ENCODE measurements at places on chromosomes 7 and 10. TPM values are rescaled to one million over a fixed set of nuclear protein-coding genes. Genes with fewer than 3 reads are reported as not detected.

GNAT3 gene
- not detected for total RNA-seq

PTPRN2 gene
- 3.2 TPM for total RNA-seq

AKR1C3 gene
- 0.68 TPM for total RNA-seq

ITGA8 gene
- total RNA-seq = not detected

PITRM1 gene
- total RNA-seq = 71.3 TPM

MNX1 gene
- total RNA-seq = not detected

HSPA12A gene
- not detected for total RNA-seq

MCU gene
- 13.6 TPM for total RNA-seq

NACAD gene
- 0.09 TPM for total RNA-seq

- peak overlapping the region; percentile 100 for H3K27ac ChIP-seq
- peaks cover 82% of the 10 kb centered on the region for H3K4me1 ChIP-seq
- H3K4me3 ChIP-seq = peak overlapping the region; percentile 68
- peaks cover 1% of the 10 kb centered on the region for H3K36me3 ChIP-seq
- peak; percentile 95 for DNase-seq
- no peaks in the 10 kb centered on the region for H3K27me3 ChIP-seq
These were observed 113.9 kb downstream of the ABLIM1 start for GRCh38 chr10:114544045-114544659.

DNA sequence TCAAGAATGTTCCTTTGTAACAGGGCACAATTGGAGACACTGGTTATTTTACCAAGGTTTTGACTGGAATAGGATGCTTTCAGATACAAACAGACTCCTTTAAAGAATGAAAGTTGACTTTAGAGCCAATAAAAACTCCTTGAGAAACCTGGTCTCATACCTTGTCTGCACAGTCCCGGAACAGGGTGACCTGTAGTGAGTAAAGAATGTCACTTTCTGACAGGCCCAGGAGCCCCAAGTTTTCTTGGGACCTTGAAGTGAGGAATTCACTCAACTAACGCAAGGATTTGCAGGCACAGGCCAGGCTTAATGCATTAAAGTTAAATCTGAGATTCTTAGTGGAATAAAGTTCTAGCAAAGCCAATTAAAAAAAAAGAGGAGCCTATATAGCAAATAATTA is 11.5 kb upstream of the GARS1 start:
- no peak overlapping the region for H3K4me3 ChIP-seq
- peaks cover 4% of the 10 kb centered on the region for H3K4me1 ChIP-seq
- H3K27ac ChIP-seq = no peak overlapping the region
- H3K36me3 ChIP-seq = peaks cover 72% of the 10 kb centered on the region

DNA sequence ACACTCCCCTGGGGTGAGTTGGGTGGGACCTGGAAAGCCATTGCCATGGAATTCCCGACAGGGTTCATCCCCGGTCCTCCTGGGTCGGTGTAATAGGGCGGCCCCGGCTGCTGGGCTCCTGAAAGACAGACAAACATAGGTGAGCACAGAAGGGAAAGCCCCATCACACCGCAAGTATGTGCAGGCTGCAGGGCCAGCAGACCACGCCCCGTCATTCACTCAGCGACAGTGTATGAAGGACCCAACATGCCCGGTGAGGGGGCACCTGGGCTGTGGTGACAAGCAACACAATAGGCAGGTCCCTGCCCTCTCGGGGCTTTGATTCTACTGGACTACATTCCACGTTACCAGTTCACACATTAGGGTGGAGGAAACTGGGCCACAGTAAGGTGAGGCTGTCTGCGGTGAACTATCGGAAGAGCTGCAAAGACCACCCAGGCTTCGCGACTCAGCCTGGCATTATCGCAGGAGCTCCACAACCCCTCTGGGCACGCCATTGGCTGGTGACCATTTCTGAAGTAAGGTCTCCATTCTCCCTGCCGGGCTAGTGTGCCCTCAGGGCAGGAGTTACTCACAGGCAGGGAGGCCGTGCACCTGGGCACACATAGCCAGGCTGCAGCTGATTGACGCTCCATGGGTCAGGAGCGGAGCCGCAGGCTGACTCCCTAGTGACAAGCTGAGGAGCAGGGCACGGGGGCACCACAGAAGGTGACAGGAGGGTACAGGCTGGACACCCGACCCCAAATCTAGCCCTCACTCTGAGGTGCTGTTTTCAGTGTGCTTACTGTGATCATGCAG is 99.2 kb downstream of the VOPP1 start:
- no peak for DNase-seq
- no peak overlapping the region for H3K27ac ChIP-seq
- H3K36me3 ChIP-seq = peaks cover 14% of the 10 kb centered on the region
- peaks cover 45% of the 10 kb centered on the region for H3K4me1 ChIP-seq
- no peaks in the 10 kb centered on the region for H3K27me3 ChIP-seq

DNA sequence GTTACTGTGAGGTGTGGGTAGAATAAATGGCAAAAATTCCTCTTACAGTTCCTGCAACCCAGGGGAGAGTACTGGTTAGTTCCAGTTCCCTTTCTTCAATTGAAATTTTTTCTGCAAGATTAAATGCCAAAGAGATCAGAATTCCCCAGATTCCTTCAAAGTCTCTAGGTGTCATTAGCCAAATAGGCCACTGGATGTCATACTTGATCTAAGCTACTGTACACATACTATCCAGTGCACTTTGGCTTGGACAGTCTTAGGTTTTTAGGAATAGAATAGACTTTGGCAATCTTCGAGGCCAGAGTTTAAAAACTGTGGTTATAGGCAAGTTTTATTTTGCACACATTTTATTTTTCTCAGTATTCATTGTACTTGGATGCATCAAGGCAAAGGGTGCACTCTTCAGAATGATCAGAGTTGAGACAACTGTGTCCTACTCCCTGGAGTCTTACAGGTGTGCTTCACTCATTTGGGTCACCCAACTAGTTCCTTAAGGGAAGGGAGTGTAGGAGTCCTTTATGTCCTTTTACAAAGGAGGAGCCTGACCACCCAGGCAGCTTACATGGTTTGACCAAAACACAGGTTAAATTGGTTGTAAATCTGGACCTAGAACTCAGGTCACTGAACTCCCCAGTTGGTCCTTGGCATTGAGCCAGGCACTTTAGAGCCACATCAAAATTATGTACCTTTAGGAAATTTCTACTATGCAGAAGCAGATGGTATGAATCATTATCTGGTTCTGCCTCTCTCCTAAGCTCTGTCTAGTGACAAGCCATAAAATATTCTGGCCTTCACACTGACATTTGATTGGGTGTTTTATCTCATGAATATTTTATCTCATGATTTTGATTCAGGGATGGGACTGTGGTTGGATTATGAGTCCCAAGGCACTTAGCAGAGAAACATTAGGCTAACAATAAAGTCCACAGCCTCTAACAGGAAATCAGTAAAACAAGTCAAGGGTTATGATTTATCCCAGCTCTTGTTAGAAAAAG is 49.5 kb downstream of the ASAH2B start:
- H3K27ac ChIP-seq = no peak overlapping the region
- DNase-seq = no peak
- H3K4me1 ChIP-seq = no peaks in the 10 kb centered on the region
- H3K4me3 ChIP-seq = no peak overlapping the region
- H3K27me3 ChIP-seq = no peaks in the 10 kb centered on the region
- no peaks in the 10 kb centered on the region for H3K36me3 ChIP-seq

GRCh38 chr10:60176925-60177324 is 212.8 kb downstream of the ANK3 start:
- no peak for DNase-seq
- no peaks in the 10 kb centered on the region for H3K4me1 ChIP-seq
- H3K27ac ChIP-seq = no peak overlapping the region

DNA sequence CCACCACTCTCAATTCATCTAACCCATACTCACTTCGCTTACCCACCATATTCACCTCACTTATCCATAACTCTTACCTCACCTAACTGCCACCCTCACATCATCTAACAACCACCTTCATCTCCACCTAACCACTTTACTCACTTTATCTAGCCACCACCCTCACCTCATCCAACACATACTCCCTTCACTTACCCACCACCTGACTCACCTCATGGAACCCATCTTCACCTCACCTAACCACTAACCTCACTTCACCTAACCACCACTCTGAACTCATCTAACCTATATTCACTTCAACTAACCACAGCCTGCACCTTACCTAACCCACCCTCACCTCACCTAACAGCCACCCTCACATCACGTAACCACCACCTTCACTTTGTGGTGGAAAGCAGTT is 84.2 kb downstream of the VIPR2 start:
- no peak for DNase-seq
- H3K27me3 ChIP-seq = no peaks in the 10 kb centered on the region
- no peaks in the 10 kb centered on the region for H3K36me3 ChIP-seq
- H3K27ac ChIP-seq = no peak overlapping the region
- H3K4me1 ChIP-seq = no peaks in the 10 kb centered on the region
